Stimulated activated CD4-positive, alpha-beta T cell treated with anti-CD3 and anti-CD28 coated beads, Interleukin-15, amount 100 ng/mL, for 1 hour (primary cell): ENCODE measurements at places on chromosomes 11 and 22.

- DNase-seq = no peak
These were observed 118.9 kb upstream of the LMO1 start for GRCh38 chr11:8382436-8383053.

- DNase-seq = no peak
These were observed 42.5 kb upstream of the KCNA4 start for GRCh38 chr11:30059172-30059815.

DNA sequence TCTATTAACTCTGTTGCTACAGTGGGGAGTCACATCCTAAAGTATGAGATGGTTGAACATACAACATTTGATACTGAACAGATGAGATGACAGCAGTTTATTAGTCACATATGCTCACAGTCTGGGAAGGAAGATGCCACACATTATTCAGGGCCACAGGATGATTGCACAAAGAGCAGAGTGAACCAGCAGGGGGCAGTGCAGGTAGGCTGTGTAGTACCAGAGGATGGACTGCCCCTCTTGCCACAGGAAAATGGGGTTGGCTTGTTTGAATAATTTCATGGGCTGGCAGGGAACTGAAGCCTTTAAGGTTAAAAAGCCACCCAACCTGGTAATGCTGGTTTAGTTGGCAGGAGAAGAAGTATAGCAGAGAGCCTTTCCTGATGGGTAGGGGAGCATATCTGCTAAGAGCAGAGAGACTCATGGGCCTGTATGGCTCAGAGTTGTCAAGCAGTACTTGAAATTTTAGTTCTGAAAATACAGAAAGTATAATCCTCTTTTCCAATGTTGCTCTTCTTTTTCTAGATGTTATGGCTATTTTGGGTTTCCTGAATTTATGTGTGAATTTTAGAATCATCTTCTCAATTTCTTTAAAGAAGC is 180.4 kb upstream of the B3GAT1 start:
- DNase-seq = no peak

GRCh38 chr11:115887727-115888126 is 383.5 kb upstream of the CADM1 start:
- DNase-seq = no peak

DNA sequence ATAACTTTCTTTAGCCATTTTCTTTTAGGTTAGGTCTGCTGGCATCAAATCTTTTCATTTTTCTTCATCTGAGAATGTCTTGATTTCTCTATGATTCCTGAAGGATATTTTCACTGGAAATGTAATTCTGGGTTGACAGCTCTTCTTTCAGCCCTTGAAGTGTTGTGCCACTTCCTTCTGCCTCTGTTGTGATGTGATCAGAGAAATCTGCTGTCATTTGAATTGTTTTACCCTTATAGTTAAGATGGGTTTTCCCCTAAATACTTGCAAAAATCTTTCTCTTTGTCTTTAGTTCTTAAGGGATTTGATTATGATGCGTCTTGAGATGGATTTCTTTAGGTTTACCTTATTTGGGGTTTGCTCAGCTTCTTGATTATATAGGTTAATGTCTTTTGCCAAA is 23.0 kb downstream of the USP47 start:
- no peak for DNase-seq

DNA sequence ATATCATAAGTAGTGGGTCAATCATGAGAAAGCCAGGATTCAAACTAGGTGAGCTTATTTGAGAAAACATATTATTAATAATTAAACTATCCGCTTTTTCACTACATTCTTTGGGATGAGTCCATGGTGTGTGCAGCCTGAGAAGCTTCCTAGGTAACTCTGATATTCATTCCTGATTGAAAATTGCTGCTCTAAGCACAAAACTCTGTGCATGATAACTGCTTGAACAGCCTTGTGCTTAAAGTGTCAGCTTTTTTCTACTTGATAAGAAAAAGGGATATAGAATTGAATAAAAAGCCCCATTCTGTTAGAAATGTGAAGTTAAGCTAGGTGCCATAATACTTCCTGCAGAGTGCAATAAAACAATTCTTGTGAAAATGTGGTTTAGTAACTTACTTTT is 343.5 kb upstream of the LUZP2 start:
- no peak for DNase-seq
